ENCODE measurements at places on chromosomes 4 and X.

- no peak for DNase-seq
Observed at GRCh38 chr4:123606946-123607542, 210.4 kb downstream of the SPRY1 start.

- no peak for DNase-seq
Observed at GRCh38 chr4:45346816-45347435, 620.6 kb upstream of the GNPDA2 start.

DNA sequence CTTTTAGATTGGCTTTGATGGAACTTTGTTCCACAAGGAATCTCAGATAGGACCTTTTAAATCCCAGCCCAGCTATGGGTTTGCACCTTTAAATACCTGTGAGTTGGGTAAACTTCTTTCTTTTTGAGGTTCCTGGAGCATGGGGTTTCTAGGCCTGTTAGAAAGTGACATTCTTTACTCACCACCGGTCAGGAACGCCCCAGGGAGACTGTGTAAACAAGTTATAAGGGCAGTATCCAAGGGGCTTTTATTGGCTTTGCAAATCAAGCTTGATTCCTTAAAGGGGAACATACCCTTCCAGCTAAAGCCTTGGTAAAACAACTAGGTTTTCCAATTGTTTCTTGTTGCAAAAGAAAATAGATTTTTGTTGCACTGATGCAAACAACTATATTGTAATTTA, 93.4 kb downstream of the TENT5D start:
- no peak for DNase-seq

DNA sequence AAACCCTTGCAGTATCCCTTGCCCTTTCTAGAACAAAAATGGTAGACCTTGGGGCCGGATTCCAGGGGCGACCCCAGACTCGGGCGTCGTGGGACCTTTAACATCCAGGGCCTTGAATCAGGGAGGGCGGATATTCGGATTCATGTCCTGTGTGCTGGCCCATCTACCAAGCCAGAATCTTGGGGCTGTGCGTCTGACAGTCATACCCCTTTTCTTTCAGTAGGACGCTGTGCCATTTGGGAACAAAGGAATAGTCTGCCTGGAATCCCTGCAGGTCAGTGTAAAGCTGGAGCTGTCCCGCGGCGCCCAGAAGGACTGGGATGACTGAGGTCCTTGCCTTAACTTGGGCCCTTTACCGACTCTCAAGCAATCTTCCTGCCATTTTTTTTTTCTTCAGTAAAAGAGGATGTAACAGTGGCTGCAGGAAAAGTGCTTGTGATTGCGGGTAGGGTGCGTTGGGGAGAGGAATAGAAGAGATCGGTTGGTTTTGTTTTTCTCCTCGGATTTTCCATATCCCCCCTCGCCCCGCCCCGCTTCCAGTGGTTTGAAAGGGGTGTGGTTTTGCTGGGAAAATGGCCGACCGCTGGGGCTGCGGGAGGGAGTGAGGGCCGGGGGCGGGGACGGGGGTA, 518 bp downstream of the ARMCX1 start:
- DNase-seq = no peak

- DNase-seq = no peak
Observed at GRCh38 chrX:18649498-18649951, 22.4 kb downstream of the RS1 start.

GRCh38 chr4:179563741-179564140, 2121.5 kb upstream of the AGA start:
- no peak for DNase-seq

GRCh38 chrX:116596010-116596409, 133.2 kb upstream of the CT83 start:
- DNase-seq = no peak

GRCh38 chr4:31645236-31645635, 925.1 kb downstream of the PCDH7 start:
- no peak for DNase-seq

DNA sequence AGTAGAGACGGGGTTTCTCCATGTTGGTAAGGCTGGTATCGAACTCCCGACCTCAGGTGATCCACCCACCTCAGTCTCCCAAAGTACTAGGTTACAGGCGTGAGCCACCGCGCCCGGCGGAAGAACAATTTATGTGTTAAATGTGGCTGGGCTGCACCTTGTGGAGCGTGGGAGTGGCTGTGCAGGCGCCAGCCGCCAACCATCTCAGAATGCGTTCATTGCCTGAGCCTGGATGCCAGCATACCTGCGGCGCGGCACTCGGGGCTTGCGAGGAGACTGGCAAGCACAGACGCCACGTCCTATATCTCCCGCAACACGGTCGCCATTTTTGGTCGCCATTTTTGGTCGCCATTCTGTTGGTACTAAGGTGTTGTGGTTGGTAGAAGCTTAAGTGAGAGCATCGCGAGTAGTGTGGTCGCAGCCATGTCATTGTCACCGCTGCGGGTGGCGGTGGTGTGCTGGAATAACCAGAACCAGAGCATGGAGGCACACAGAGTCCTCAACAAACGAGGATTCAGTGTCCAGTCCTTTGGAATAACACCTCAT, 193.6 kb upstream of the HTR2C start:
- no peak for DNase-seq

DNA sequence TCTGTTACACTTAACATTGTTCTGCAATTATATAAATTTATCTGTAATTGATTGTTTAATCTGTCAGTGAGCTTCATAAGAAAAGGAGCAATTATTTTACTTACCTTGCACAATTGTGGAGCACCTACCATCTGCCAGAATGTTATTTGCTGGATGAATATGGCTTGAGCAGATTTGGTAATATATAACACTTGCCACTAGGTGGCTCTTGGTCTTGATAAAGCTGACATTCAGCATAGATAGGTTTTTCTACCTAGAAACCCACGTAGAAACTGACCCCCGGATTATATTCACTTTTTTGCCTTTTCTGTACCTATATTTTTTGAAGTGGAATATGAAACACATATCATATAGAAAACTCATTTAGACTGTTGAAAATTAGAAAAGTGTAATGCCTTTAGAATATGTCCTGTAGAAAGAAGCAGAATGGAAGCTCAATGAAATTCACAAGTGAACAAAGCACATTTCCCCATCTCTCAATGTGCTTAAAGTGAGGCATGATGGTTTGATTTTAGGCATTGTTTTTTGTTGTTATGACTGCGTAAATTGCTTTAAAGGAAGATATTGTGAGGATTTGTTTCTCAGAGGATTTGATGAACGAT, 9.5 kb downstream of the RBPJ start:
- peak; percentile 41 for DNase-seq

- no peak for DNase-seq
Observed at GRCh38 chr4:141543706-141544105, 92.7 kb upstream of the IL15 start.

DNA sequence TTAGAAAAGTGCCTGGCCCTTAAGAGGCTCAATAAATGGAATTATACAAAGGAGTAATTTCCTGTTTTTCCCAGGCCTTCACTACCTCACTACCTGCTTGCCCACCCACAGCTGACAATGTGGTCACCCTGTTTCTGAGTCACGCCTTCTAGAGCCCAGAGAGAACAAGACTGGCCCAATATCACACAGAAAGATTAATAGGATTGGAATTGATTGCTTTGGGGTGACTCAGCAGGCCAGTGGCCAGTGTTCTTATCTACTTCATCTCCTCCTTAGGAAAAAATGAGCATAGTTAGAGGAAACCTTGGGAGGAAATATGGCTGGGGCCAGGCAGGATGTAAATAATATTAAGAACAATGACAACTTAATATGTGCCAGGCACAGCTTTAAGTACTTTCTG, 4.5 kb upstream of the FGF16 start:
- DNase-seq = no peak

DNA sequence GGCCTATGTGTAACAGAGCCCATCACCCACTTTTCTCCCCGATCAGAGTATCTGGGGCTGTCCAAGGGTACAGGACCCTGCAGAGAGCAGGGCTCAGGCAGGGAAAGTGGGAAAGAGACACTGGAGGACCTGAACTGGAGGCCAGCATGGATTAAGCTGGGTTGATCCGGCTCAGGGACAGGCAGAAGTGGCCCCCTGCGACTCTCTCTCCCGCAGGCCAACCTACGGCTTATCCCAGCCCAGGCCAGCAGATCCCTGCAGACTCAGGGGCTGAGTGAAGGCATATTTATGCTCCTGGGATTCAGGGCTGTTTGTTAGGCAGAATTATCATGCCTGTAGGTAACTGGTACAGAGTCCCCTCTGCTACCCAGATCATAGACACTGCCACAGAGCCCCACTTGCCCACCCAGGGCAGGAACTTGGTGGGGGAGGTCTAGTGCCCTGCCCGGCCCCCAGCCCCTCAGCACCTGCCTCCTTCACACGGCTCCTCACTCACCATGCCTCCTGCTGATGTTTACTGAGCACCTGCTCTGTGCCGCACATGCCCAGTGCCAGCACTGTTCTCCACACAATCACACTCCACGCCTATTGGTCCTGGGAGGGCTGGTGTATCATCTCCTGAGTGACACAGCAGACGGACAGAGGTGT, 87.3 kb downstream of the ADRA2C start:
- no peak for DNase-seq
